ENCODE measurements at places on chromosomes 7 and 10.

GRCh38 chr7:147008530-147008929, 891.9 kb downstream of the CNTNAP2 start:
- no peak for DNase-seq

GRCh38 chr7:131008840-131009711, 275.1 kb upstream of the KLF14 start:
- no peak for DNase-seq

DNA sequence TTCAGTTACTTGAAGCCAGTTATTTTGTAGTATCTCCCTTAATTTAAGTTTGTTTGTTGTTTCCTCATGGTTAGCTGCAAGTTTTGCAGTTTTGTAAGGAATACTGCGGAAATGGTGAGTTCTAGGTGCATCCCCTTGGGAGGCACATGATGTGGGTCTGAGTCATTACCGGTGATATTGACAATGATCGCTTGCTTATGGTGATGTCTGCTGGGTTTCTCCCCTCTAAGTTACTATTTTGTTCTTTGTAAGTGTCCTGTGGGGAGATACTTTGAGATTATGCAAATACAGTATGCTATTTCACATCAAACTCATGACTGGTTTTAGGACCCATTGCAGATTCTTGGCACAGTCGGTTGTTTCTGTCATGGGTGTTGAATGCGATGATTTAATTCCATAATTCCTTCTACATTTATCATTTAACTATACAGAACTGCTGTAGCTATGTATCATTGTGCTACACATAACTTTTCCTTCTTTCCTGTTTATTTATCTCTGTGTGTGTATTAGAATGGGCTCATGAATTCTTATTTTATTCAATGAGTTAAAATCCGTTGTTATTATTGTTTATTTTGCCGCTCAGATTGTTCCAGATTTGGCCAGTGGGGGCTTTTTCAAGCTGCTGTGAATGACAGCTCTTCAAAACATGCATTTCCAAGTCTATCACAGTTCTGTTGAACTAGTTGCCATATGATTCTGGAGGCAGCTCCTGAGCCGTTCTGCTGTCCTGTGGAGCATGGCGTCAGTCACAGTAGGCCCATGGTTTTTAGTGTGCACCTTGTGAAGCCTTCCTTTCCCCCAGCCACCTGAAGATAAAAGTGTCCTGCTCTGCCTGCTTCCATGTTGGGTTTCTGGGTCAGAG, 18.4 kb downstream of the TSPAN14 start:
- peak; percentile 60 for DNase-seq

- DNase-seq, result no peak
These were observed 11.9 kb upstream of the ZMIZ1 start for GRCh38 chr10:79056736-79057391.

DNA sequence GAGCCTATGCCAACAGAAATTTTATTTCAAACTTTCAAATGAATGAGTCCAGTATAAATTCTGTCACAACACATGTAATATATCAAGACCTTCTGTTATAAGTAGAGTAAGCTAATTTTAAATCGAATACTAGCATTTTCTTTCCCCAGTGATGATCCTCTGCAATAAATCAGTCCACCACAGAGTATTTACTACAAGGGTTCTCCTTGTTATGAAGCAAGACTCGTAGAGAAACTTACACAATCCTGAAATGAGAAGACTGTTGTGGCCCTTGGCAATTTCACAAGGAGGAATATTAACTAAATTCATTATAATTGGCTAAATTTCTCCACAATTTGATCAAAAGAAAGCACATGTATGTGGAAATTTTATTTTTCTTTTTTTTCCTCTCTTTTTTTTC, 312.4 kb upstream of the DGKB start:
- DNase-seq, result no peak

DNA sequence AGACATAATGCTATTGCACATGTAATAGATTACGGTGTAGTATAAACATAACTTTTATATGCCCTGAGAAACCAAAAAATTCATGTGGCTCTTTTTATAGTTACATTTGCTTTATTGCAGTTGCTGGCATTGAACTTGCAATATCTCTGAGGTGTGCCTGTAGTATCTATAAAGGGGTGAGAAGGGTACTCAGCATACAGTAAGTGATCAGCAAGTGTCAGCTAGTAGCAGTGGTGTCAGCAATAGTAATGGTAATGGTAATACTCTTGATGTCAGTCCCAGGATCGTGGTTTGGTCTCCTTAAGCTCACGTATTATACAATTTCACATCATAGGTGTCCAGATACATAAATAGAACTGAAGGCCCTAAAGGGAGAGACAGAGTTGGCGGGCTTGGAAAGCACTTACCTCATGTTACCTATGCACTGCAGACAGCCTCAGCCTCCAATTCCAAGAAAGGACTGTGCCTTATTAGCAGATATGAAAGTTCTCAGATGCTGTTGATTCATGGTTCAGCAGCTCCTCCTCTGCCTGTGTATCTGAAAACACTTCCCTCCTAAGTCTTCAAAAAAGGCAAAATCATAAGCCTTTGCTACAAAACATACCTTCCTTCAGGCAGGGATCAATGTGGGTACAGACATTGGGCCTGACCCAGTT, 6.6 kb upstream of the GIMAP7 start:
- no peak for DNase-seq

DNA sequence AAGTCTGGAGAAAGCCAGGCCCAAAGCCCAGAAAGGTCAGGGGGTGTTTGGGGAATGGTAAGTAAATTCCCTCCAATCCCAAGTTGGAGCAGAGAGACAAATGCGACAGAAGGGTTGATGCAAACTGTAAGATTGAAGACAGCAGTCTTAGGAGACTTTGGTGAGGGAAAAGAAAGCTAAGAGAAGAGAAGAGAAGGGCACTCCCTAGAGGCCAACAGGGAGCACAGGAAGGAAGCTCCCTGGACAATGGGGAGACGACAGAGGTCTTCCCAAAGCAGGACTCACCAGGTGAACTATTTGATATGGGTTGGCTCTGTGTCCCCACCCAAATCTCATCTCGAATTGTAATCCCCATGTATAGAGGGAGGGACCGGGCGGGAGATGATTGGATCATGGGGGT, 151.5 kb downstream of the KIF20B start:
- DNase-seq, result no peak

DNA sequence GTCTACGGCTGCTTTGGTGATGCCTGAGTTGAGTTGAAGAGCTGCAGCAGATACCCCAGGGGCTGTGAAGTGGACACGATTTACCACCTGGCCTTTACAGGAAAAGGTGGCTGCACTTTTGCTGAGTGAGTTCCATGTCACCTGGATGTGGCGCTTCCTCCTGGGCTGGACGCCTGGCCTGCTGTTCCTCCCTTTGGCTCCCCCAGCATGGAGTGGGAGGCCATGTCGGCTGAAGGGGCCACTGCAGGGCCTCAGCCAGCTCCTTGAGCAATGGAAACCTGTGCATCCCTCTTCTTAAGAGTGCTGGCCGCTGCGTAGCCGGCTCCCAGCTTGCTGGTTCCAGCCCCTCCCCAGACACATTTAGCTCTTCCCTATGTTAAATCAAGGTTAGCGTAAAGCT, 221.0 kb downstream of the GLRX3 start:
- DNase-seq, result no peak

DNA sequence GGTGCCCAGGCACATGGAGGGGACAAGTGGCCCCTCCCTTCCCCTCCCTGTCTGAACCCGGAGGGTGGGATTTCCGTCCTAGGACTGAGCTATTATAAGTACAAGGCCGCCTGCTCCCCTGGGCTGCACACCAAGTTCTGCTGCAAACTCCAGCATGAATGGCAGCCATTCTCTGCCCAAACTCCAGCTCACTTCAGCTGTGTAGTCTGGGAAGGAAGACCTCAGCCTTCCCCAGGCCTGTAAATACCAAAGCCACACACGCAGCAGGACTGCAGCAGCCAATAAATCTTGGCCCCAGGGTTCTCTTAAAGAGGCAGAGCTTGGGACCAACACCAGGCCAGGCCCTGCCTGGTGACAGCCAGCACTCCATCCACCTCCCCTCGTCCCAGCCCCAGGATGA, 291.3 kb upstream of the ZMIZ1 start:
- DNase-seq, result no peak

- DNase-seq, result no peak
These were observed 86.7 kb downstream of the PARD3 start for GRCh38 chr10:34728361-34728760.

GRCh38 chr10:35986756-35987502, 344.8 kb upstream of the FZD8 start:
- no peak for DNase-seq

DNA sequence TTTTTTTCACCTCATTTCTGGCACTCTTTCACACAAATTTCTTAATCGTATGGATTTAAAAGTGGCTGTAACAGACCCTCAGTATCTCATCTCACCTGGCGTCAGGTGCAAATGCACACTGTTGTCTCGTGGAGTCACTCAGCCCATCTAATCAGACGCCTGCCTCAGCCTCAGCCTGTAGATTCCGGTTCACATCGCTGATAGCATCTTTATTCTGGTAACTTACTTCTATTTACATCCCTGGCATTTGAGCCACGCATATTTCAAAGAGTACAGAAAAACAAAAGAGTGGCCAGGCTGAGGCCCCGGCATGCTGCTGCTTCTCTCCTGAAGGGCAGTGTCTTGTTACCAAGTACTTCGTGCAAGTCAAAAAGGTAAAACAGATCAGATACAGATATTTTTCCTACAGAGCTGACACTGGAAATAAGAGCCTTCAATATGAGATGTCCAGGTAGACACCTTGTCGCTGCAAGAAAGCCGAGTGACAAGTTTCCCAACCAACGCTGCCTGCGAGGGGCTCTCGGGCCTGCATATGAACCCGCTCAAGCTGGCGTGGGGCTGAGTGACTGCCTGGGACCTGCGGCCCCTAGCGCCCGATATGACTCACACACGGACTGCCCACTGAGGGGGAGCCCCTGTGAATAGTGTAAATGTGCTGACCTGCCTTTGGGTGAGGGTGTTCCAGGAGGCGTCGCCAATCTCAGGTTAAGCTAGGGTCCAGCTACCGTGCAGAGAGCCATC, 4.3 kb downstream of the VIPR2 start:
- no peak for DNase-seq

GRCh38 chr7:94643771-94644545, 12.0 kb downstream of the SGCE start:
- DNase-seq, result no peak

DNA sequence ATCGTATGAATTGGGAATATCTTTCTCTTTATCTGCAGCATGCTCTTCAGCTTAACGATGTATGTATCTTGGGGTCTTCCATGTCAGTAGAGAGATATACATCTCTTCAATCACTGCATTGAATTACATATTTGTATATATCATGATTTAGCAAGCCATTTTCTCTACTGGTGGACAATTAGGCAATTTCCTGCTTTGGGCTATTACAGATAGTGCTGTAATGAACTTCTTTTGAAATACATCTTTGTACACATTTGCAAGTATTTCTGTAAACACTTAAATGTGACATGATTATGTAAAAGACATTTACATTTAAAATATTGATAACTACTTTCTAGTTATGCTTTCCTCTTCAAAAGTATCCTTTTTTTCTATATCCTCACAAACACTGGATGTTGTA, 199.0 kb downstream of the PPP1R9A start:
- no peak for DNase-seq

DNA sequence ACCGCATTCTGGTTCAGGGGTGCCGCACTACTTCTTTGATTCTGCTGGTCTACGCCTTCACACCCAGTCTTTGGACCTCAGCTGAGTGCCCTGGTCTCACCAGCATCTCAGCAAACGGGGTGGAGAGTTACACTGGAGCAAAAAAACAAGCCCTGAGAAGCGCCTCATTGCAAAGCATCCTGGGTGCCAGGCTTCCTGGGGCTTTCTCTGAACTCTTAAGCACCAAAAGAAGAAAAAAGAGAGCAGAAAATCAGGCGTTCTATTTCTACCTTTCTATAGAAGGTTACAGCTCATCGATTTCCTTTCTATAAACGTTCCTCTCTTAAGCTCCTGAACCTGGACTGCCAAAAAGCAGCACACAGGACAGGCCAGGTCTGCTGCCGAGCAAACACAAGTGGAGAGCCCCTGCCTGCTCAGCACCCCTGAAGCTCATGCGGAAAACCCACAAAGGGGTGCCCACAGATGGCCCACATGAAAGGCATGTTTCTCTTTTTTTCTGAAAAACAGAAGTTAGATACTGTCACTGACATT, 217.9 kb downstream of the SFMBT2 start:
- no peak for DNase-seq

GRCh38 chr7:119514326-119514725, 758.6 kb upstream of the KCND2 start:
- no peak for DNase-seq

DNA sequence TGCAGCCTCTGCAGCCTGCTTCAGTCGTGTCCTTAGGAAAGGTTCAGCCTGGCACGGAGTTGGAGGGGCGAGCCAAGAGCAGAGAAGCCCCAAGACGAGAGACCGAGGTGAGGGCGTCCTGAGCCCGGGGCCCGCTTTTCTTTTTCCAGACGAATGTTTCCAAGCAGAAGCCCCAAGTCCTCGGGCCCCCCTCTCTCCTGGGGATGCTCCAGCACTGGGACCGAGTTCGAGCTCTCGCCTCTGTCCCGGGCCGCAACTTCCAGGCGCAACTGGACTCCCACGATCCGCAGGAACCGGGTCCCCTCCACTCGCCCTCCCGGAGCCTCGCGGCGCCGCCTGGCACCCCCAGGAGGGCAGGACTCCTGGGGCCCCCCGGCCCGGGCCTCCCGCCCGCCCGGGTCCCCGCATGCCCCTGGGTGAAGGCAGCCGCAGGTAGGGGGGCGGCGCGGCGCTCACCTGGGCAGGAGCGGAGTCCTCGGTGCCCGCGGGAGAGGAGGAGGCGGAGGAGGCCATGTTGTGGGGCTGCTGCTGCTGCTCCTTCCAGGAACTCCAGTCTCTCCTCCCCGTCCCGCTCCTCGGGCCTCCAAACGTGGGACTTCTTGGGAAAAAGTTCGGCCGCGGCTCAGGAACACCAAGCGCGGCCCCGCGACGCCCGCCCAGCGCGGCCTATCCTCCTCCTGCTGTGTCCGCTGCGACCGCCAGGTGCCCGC, 45.3 kb upstream of the CDK1 start:
- DNase-seq, result no peak

GRCh38 chr7:41383596-41383995, 319.3 kb downstream of the INHBA start:
- no peak for DNase-seq

GRCh38 chr7:75628055-75628454, 110.7 kb downstream of the HIP1 start:
- no peak for DNase-seq

GRCh38 chr10:118564652-118565051, 30.8 kb downstream of the PRLHR start:
- no peak for DNase-seq

DNA sequence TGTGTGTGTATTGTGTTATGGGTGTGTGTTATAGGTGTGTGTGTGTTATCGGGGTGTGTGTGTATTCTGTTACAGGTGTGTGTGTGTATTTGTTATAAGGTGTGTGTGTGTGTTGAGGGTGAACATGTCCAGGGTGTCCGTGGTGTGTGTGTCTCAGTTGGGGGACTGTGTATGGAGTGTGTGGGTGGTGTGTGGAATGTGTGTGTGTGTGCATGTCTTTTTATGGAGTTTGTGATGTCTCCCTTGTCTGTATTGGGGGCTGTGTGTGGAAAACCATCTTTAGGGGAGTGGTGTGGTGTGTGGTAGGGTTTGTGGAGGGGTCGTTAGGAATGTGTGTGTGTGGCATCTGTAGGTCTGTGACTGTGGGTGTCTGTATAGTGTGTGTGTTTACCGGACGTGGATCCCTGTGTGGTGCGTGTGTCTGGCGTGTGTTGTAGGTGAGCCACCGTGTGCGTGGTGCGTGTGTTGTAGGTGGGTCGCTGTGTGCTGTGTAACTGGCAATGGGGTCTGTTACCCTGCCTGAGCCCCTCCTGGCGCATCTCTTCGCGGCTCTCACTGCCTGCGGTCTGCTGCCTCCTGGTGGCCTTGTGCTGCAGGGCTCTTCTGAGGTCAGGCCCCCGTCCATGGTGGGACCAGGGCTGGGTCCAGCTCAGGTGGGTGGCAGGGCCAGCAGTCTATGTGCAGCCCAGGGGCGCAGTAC, 61.7 kb downstream of the PALD1 start:
- DNase-seq, result no peak
